ENCODE measurements at places on chromosomes 11 and 22.

GRCh38 chr11:66002648-66003225, 434 bp downstream of the BANF1 start:
- no peak for DNase-seq

DNA sequence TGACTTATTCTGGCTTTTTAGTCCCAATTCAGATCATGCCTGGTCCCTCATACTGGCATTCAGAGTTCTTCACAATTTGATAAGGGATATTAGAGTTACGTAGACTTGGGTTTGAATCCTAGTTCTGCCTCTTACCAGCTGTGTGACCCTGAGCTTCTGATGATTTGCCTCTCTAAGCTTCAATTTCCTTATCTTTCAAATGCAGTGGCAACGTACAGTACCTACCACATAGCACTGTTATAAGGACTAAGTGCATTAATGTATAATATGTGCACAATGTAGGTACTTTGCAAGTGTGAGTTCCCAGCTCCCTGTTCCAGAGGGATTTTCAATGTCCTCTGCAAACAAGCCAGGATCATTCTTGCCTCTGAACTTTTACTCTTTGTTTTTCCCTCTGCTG, 7.3 kb downstream of the RHOG start:
- no peak for DNase-seq

- no peak for DNase-seq
Measured at GRCh38 chr11:65727865-65728264, 7.3 kb upstream of the RNASEH2C start.

DNA sequence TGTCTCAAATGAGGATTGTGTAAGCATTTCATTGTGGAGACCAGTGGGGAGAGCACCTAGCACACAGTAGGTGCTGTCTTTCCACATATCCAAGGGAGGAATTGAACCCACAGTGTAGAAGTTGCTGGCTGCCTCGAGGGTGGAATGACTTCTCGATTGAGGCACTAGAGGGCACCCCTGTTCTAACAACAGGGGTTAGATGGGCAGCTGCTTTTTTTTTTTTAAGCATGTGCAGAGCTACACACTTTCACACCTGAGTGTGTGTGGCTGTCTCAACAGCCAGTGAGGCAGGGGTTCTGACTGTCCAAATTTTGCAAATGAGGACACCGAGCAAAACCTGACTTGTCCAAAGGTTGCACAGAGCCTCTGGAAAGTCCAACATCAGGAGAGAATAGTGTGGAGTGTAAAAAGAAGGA, 118.2 kb upstream of the CRYBB3 start:
- peak; percentile 63 for DNase-seq

- DNase-seq, result no peak
Measured at GRCh38 chr22:25853078-25853477, 111.1 kb downstream of the MYO18B start.
